ENCODE measurements at places on chromosomes 3 and 15. TPM values are rescaled to one million over a fixed set of nuclear protein-coding genes. Genes with fewer than 3 reads are reported as not detected.

GOLGA6L7 gene
- not detected for total RNA-seq

GRCh38 chr15:63234451-63234870 lies 42.9 kb upstream of the APH1B start:
- DNase-seq, result peak; percentile 81
- peaks cover 68% of the 10 kb centered on the region for H3K4me1 ChIP-seq

DNA sequence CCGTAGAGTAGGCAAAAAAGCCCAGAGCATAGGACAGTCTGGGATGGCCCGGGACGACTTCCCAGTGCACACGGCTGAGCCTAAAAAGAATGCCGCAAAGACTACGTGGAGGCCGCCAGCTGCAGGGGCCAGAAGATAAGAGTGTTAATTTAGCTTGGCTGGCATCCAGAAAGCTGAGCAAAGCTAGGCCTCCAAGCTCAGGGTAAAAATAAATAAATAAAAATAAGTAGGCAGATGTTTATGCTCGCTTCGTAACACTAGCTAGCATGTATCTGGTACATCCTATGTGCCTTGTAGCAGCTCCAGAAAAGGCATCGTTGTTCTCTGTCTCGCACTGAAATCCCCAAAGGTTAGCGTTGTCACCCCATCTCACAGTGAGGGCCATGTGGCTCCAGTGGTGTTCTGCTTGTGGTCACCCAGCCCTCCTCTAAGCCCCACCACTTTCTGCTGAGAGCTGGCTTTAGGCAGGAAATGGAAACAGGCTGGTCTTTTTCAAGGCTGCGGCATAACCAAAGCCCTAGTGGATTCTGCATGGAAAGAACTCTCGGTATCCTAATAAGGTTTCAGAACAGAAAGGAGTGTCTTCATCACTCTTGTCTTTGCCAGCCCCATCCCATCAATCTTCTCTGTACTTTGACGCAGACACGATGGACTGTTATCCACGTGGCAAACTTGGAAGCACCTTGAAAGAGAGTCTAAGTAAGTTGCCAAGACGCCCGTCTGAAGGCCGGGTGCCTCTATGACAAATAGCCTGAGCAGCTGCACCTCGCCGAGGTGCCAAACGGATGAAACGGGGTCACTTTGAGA lies 58.1 kb upstream of the MEF2A start:
- peak overlapping the region; percentile 38 for H3K27ac ChIP-seq
- no peaks in the 10 kb centered on the region for H3K27me3 ChIP-seq
- peaks cover 18% of the 10 kb centered on the region for H3K4me1 ChIP-seq
- peak; percentile 71 for DNase-seq
- no peaks in the 10 kb centered on the region for H3K36me3 ChIP-seq

COPG1 gene
- 105 TPM for total RNA-seq

SEMA3F gene
- 15.6 TPM for total RNA-seq

GRCh38 chr3:141104151-141104821 lies 53.1 kb downstream of the SPSB4 start:
- H3K4me1 ChIP-seq, result no peaks in the 10 kb centered on the region
- H3K36me3 ChIP-seq, result no peaks in the 10 kb centered on the region
- DNase-seq, result no peak
- no peaks in the 10 kb centered on the region for H3K27me3 ChIP-seq

SLC28A1 gene
- total RNA-seq, result 0.19 TPM

TMEM158 gene
- 27.0 TPM for total RNA-seq

- DNase-seq, result peak; percentile 67
- H3K4me3 ChIP-seq, result no peak overlapping the region
- H3K4me1 ChIP-seq, result no peaks in the 10 kb centered on the region
- no peak overlapping the region for H3K27ac ChIP-seq
- peaks cover 5% of the 10 kb centered on the region for H3K27me3 ChIP-seq
These were observed 209.4 kb downstream of the CADPS start for GRCh38 chr3:62665627-62666437.

DNA sequence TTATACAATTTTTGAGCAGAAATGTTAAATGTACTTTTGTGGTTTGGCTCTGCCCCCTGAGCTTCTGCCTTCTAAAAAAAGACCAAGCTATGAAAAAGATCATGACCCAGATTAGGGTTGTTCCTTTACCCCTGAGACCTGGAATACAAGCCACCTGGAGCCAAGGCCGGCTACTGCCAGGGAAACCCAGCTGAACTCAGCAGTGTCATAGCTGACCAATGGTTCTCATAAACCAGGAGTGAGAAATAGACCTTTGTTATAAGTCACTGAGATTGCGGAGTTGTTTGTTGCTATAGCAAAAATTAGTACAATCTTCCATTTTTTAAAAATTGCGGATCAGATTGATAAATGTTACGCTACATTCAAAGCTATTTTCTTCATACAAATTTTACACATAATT lies 1261.7 kb downstream of the ROBO1 start:
- H3K36me3 ChIP-seq, result no peaks in the 10 kb centered on the region
- H3K27me3 ChIP-seq, result no peaks in the 10 kb centered on the region
- H3K4me3 ChIP-seq, result no peak overlapping the region
- H3K27ac ChIP-seq, result no peak overlapping the region

DNA sequence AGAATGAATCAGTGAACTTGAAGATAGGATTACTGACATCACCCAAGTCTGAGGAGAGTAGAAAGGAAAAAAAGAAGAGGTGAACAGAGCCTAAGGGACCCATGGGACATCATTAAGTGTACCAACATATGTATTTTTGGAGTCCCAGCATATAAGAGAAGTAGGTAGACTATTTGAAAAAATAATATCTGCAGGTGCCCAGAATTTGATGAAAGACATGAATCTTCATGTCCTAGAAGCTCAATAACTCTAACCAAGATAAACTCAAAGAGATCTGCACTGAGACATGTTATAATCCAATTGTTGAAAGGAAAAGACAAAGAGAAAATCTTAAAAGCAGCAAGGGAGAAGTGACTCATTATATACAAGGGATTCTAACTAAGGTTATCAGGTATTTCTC lies 39.0 kb downstream of the SPESP1 start:
- no peaks in the 10 kb centered on the region for H3K27me3 ChIP-seq
- no peak overlapping the region for H3K4me3 ChIP-seq
- no peak for DNase-seq
- no peaks in the 10 kb centered on the region for H3K4me1 ChIP-seq
- no peaks in the 10 kb centered on the region for H3K36me3 ChIP-seq

ARHGAP11A gene
- total RNA-seq, result 0.36 TPM

DNA sequence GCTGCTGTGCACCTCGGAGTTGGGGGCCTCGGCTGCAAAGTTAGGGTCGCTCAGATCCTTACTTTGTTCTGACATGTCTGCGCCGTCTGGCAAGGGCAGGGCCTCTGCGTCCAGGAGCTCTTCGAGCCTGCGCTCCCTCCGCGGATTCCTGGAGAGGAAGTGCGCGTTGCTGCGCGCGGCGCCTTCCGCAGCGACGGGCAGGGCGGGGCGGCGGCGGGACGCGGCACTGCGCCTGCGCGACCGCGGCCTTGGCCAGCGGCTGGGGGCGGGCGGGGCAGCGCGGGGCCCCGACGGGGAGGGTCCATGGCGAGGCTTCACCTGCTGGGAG lies at the start of gene NDN:
NDN (minus strand) TSS at position 163 of the 328 bp plus-strand sequence; CDS start at position 75, 88 bp downstream.
- H3K4me3 ChIP-seq, result peak within 1 kb of the TSS; percentile 26
- H3K27me3 ChIP-seq, result no peaks in the 10 kb centered on the region
- no peaks in the 10 kb centered on the region for H3K4me1 ChIP-seq
- DNase-seq, result peak; percentile 45
- H3K27ac ChIP-seq, result peak within 1 kb of the TSS; percentile 57

DNA sequence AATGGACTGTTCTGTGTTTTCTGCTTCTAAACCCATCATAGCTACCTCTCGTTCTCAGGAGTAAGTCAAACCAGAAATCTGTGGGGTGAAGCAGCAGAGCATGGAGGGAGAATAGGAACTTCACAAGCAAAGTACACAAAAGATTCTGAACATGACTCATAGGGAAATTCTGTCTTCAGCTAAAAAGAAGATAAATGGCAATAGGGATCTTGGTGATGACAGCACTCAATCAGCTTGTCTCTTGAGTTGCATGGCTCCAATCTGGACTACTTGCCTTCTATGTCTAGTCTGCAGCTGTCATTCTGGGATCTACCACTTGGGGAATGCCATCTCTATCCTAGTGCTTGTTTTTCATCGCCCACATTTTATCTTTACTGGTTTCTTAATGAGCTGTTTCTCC lies 13.5 kb upstream of the GRAMD1C start:
- no peaks in the 10 kb centered on the region for H3K36me3 ChIP-seq
- no peaks in the 10 kb centered on the region for H3K27me3 ChIP-seq
- H3K27ac ChIP-seq, result no peak overlapping the region
- no peak for DNase-seq
- H3K4me1 ChIP-seq, result no peaks in the 10 kb centered on the region

ADAMTS7 gene
- 11.5 TPM for total RNA-seq

DNA sequence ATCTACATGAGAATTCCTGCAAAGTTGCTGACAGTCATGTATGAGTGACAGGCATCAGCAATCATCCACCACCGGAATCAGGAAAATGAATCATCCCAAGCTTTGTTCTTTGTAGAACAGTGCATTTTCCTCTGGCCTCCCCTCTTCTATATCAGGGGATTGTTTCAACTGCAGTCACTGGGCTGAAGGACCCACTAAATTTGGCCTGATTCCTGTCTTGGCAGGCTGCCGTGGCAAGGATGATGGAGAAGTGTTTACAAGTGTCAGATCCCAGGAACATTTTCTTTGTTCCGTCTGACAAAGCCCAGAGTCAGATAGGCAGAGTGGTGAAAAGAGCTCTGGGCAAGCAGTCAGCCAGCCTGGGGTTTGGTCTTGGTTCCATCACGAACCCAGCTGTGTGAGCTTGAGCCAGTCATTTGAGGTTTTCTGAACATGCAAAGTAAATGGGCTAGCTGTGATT lies 175.1 kb upstream of the TSC22D2 start:
- no peak for DNase-seq
- H3K4me1 ChIP-seq, result peaks cover 23% of the 10 kb centered on the region
- peak overlapping the region; percentile 53 for H3K27ac ChIP-seq

DNA sequence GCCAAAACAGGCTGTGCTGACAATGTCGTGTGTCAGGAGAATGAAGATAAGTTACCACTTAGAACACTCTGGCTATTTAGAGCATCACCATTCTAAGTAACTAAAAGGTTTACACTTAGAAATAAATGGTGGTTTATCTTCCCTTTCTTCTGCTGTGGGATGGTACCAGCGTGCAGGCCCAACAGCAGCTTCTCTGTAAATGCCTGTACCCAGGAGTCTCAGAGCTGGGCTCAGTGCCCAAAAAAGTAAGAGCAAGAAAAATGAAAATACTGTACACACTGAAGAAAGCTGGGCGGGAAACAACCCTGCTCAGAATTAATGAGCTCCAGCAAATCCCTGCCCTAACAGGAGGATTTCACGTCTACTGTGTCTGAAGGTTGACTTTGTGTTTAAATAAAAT lies 206.5 kb downstream of the MFSD1 start:
- no peaks in the 10 kb centered on the region for H3K27me3 ChIP-seq
- H3K4me1 ChIP-seq, result no peaks in the 10 kb centered on the region
- no peak overlapping the region for H3K4me3 ChIP-seq
- DNase-seq, result no peak
- no peaks in the 10 kb centered on the region for H3K36me3 ChIP-seq

GRCh38 chr3:179027326-179027900 lies 44.2 kb downstream of the ZMAT3 start:
- H3K27ac ChIP-seq, result no peak overlapping the region
- H3K27me3 ChIP-seq, result no peaks in the 10 kb centered on the region
- no peaks in the 10 kb centered on the region for H3K4me1 ChIP-seq
- no peaks in the 10 kb centered on the region for H3K36me3 ChIP-seq

ACP3 gene
- 10.7 TPM for total RNA-seq
